GM12878 (cell line): ENCODE measurements at places on chromosomes 11 and 22. TPM values are rescaled to one million over a fixed set of nuclear protein-coding genes. Genes with fewer than 3 reads are reported as not detected.

GRCh38 chr11:85947431-85948272 is 92.5 kb downstream of the CCDC83 start:
- peaks cover 13% of the 10 kb centered on the region for H3K4me1 ChIP-seq
- H3K27ac ChIP-seq, result no peak overlapping the region
- H3K36me3 ChIP-seq, result no peaks in the 10 kb centered on the region; the same call in 1 of the 2 replicates
- no peaks in the 10 kb centered on the region for H3K27me3 ChIP-seq

- no peak overlapping the region for H3K4me3 ChIP-seq
- no peak for DNase-seq
- no peaks in the 10 kb centered on the region for H3K27me3 ChIP-seq
- no peaks in the 10 kb centered on the region for H3K36me3 ChIP-seq
- no peaks in the 10 kb centered on the region for H3K4me1 ChIP-seq
Measured at GRCh38 chr22:49237703-49238102, 590.0 kb downstream of the BRD1 start.

DNA sequence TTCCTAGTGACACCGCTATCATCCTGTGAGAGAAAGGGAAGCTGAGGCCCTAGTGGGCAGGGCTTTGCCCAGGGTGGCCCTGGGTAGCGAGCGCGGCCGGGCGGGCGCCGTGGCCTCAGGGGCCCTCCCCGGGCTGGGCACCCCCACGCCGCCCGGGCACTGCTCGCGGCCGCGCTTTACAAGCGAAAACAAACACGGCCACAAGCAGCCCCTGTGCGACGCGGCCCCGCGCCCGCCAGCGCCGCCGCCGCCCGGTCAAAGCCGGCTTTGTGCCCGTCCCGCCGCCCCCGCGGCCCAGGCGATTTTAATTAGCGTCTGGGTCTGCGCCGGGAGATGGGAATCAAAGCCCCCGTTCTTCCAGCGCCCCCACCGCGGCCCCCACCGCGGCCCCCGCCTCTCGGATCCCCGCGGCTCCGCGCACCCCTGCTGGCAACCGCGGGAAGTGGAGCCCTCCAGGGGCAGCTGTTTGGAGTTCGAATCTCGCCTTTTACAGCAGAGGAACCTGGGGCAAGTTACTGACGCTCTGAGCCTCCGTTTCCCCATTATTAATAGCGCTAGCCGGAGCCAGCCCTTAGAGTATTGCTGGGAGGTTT is 47.9 kb downstream of the CHRDL2 start:
- no peaks in the 10 kb centered on the region for H3K36me3 ChIP-seq
- H3K27ac ChIP-seq, result no peak overlapping the region
- no peak for DNase-seq

- H3K27ac ChIP-seq, result peak overlapping the region; percentile 55
- DNase-seq, result no peak
- H3K36me3 ChIP-seq, result peaks cover 20% of the 10 kb centered on the region; the same call in 1 of the 2 replicates
- H3K4me1 ChIP-seq, result peaks cover 16% of the 10 kb centered on the region
- no peaks in the 10 kb centered on the region for H3K27me3 ChIP-seq
Measured at GRCh38 chr22:31616315-31616980, 45.6 kb downstream of the PISD start.

- H3K4me3 ChIP-seq, result no peak overlapping the region
- no peak for DNase-seq
- no peaks in the 10 kb centered on the region for H3K4me1 ChIP-seq
- no peaks in the 10 kb centered on the region; the same call in none of the 2 replicates for H3K27me3 ChIP-seq
- no peak overlapping the region for H3K27ac ChIP-seq
Measured at GRCh38 chr22:27086080-27087044, 429.0 kb downstream of the MIAT start.

GRCh38 chr11:100557830-100558611 is 129.1 kb upstream of the ARHGAP42 start:
- DNase-seq, result no peak
- H3K27ac ChIP-seq, result no peak overlapping the region
- no peak overlapping the region for H3K4me3 ChIP-seq
- H3K27me3 ChIP-seq, result no peaks in the 10 kb centered on the region
- H3K4me1 ChIP-seq, result no peaks in the 10 kb centered on the region

GRCh38 chr11:133173810-133174412 is 358.4 kb downstream of the OPCML start:
- no peaks in the 10 kb centered on the region for H3K36me3 ChIP-seq
- H3K4me3 ChIP-seq, result no peak overlapping the region
- DNase-seq, result no peak
- no peaks in the 10 kb centered on the region for H3K27me3 ChIP-seq

- no peak overlapping the region for H3K27ac ChIP-seq
- H3K36me3 ChIP-seq, result no peaks in the 10 kb centered on the region
- H3K27me3 ChIP-seq, result peaks cover 50% of the 10 kb centered on the region
- no peak overlapping the region for H3K4me3 ChIP-seq
- DNase-seq, result no peak
Measured at GRCh38 chr11:79438631-79439409, 2.0 kb downstream of the TENM4 start.

- no peaks in the 10 kb centered on the region; the same call in 1 of the 2 replicates for H3K4me1 ChIP-seq
- H3K36me3 ChIP-seq, result peaks cover 35% of the 10 kb centered on the region
- DNase-seq, result no peak
- H3K27ac ChIP-seq, result no peak overlapping the region
Measured at GRCh38 chr11:117214404-117215110, 15.4 kb downstream of the TAGLN start.

GRCh38 chr11:34860518-34860917 is 55.7 kb downstream of the APIP start:
- H3K27ac ChIP-seq, result no peak overlapping the region
- DNase-seq, result no peak
- no peaks in the 10 kb centered on the region for H3K27me3 ChIP-seq
- no peak overlapping the region for H3K4me3 ChIP-seq

DNA sequence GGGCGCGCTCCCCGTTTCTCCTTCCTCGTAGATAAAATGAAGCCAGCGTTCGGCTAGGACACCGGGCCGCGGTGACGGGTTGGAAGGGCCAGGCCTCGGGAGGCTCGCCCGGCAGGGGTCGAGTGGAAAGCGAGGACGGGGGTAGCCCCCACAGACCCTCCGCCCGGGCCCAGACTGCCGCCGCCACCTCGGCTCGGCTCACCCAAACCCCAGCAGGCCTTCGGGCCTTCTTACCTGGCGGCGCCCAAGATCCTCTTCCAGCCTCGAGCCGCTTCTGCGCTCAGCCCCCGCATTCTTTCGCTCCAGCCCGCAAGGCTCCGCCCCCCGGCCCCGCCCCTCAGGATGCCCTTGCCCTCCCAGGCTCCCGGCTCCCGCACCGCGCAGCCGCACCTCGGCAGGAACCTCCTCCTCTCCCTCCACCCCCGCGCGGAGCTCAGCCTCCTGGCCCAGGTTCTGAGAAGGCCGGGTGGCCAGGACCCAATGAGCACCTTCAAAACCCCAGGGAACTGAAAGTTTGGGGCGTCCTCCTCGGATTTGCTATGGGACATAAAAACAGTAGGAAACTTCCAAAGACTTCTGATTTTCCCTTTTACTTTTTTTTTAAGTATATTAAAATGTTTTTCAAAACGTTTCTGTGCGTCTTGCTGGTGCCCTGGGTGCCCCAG is at the start of gene CD59:
TSS of gene CD59 (minus strand) at position 276 of the 665 bp plus-strand sequence. CDS start 13,978 bp downstream, outside the sequence.
- peak within 1 kb of the TSS; percentile 83 for H3K4me3 ChIP-seq
- DNase-seq, result peak; percentile 54
- H3K36me3 ChIP-seq, result no peaks in the 10 kb centered on the region
- peaks cover 16% of the 10 kb centered on the region for H3K4me1 ChIP-seq
- H3K27ac ChIP-seq, result peak within 1 kb of the TSS; percentile 77
- H3K27me3 ChIP-seq, result no peaks in the 10 kb centered on the region

DNA sequence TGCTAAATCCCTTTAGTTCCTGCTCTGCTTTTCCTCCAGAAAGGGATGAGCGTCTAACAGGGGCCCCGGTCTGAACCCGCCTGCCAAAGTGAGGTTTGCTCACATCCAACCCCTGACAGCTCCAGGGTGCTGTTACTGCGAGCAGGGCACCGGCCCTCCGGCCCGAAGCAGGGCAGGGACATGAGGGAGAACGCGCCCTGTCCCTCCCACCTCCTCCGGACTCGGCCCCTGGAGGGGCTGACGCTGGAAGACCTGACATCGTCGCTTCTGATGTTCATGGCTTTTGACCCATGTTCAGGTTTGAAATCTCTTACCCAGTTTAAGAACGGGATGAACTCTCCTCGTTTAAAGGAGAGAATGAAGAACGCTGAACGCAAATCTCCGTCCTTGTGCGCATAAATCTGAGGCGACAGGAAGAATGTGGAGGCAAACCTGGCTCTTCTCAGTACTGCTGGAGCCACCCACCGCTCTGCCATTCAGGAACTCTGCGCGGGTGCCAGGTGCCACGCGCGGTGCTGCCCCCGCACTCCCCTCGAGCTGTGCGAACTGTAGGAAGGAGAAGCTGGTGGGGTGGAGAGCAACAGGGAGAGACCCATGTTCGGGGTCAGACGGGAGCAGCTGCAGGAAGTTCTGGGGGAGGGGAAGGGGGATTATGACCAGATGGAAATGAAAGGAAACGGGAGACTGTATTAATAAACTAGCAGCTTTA is 826 bp upstream of the EEF1G start:
- H3K36me3 ChIP-seq, result peaks cover 16% of the 10 kb centered on the region
- DNase-seq, result no peak
- H3K27me3 ChIP-seq, result no peaks in the 10 kb centered on the region
- H3K4me1 ChIP-seq, result peaks cover 24% of the 10 kb centered on the region
- H3K4me3 ChIP-seq, result peak overlapping the region; percentile 90
- peak overlapping the region; percentile 86 for H3K27ac ChIP-seq

DNA sequence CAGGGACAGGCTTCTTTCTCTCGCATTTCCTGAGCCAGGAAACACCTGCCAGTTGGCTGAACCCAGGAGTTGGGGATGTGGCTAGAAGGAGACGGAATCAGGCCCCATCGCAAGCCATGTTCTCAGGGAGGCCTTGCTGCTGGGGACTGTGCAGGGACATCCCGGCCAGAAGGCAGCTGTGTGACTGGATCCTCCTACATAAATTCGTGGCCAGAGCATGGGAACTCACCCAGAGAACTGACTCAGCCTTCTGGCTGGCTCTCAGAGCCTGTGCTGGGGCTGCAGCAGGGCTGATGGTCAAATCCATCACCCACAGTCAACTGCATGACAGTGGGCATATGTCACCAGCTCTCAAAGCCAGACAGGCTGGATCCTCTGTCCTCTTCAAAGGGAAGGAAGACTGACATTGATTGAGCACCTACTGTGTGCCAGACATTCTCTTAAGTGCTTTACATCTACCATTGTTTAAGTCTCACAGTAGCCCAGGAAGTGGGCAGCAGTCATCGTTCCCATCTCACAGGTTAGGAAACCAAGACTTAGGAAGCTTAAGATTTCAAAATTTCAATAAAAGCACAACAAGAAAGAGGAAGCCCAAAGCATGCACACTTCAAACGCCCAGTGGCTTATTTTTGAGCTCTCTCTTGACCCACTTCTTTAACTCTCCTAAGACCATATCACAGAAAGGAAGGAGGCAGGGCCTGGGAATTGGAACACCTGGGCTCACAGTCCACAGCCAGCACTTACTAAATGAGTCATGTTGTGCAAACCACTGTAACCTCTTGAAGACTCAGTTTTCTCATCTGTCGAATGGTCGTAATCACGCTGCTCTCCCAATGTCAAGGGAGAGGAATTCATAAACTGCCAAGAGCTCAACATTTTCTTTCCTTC is 30.9 kb upstream of the CACNG2 start:
- no peaks in the 10 kb centered on the region for H3K4me1 ChIP-seq
- H3K27me3 ChIP-seq, result no peaks in the 10 kb centered on the region; the same call in 1 of the 2 replicates
- no peak overlapping the region for H3K4me3 ChIP-seq
- DNase-seq, result no peak
- H3K27ac ChIP-seq, result no peak overlapping the region

The GLYAT gene
- polyA plus RNA-seq, result not detected in 2 replicates

The KRTAP5-11 gene
- polyA plus RNA-seq, result not detected in 2 replicates

The PANX2 gene
- polyA plus RNA-seq, result 0.12 TPM in 1 of 2 replicates, not detected in the other

The UPK3A gene
- polyA plus RNA-seq, result not detected in 2 replicates

The PHLDA2 gene
- not detected in 2 replicates for polyA plus RNA-seq

The CLDN5 gene
- polyA plus RNA-seq, result 0.11 TPM in 1 of 2 replicates, not detected in the other

The SMTN gene
- polyA plus RNA-seq, result 19.6 and 20.9 TPM in 2 replicates

The LDLRAD3 gene
- 14.2 and 14.5 TPM in 2 replicates for polyA plus RNA-seq
